ENCODE measurements at places on chromosomes 4 and X. TPM values are rescaled to one million over a fixed set of nuclear protein-coding genes. Genes with fewer than 3 reads are reported as not detected.
A peak's percentile ranks its signal among the peaks of the same experiment; 100 is the strongest.

GRCh38 chr4:70177090-70177489 is 18.4 kb upstream of the ODAM start:
- DNase-seq, result peak; percentile 20

GRCh38 chr4:77586951-77587383 is 18.7 kb upstream of the CXCL13 start:
- peak; percentile 3 for DNase-seq

The PNMA6F gene
- not detected for polyA plus RNA-seq

- no peak for DNase-seq
These were observed 278.9 kb upstream of the GIMD1 start for GRCh38 chr4:106647451-106647850.

GRCh38 chr4:138611721-138612120 is 369.6 kb upstream of the SLC7A11 start:
- DNase-seq, result no peak
